NCI-H526 (cell line): ENCODE measurements at places on chromosomes 11 and 22.

GRCh38 chr22:36659762-36660509 is 43.6 kb downstream of the CACNG2 start:
- no peak for DNase-seq

DNA sequence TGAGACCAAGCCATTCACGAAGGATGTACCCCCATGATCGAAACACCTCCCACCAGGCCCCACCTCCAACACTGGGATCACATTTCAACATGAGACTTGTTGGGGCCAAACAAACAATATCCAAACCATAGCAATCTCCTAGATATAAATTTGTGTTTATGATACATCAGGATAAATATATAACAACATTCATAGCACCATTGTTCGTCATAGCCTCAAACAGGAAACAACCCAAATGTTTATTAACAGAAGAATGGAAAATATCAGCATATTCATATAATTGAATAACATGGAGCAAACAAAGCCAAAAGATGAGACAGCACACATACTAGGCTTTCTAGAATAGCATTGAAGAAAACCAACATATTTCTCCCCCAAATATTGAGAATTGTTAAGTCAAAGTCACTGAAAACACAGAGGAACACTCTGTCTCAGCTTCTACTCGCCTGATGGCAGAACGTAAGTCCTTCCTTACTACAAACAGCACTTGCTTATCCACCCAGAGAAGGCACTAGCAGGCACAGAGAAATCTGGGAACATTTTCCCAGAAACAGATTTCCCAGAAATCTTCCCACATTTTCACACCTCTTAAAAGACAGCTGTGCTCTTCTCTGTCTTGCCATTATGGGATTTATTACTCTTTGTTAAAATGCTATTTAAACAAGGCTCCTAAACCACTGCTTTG is 8.1 kb upstream of the GDPD4 start:
- DNase-seq, result no peak

GRCh38 chr11:843818-844692 is 1.4 kb downstream of the TSPAN4 start:
- DNase-seq, result no peak

- peak; percentile 27 for DNase-seq
Measured at GRCh38 chr22:43346521-43346929, 3.4 kb upstream of the SCUBE1 start.

DNA sequence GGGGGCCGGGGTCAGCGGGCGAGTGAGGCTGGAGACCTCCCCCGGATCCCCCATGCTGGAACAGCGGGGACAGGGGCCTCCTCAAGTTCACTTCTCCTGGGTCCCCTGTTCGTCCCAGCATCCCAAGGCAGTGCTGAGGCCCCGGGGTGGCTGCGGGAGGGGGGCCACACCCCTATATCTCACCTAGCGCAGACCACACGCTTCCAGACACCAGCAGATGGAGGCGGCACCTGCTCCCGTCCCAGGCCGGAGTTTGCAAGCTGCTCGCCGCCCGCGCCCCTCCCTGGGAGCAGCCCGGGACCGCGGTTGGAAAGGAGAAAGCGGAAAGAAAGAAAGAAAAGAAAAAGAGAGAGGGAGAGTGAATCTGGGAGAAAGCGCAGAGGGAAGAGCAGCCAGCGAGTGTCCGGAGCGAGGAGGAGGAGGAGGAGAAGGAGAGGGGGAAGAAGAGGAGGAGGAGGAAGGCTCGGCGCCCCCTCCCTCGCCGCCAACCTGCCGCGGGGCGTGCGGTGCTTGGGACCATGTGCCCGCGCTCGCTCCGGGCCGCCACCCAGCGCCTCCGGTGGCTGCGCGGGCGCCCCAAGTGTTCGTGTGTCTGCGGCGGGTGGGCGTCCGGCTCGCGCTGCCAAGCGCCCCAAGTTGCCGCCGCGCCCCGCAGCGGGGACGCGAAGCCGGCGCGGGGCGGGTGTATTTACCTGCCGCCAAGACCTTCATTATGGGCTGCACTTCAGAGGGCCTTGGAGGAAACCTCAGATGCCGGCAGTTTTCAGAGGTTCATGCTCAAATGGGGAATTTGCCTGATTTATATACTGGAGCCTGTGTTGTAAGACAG is at the start of gene LIF:
LIF (minus strand) TSS at position 775 of the 829 bp plus-strand sequence; CDS start at position 711, 64 bp downstream.
- peak; percentile 52 for DNase-seq

- no peak for DNase-seq
Measured at GRCh38 chr11:84241343-84242131, 955.4 kb upstream of the CCDC90B start.

DNA sequence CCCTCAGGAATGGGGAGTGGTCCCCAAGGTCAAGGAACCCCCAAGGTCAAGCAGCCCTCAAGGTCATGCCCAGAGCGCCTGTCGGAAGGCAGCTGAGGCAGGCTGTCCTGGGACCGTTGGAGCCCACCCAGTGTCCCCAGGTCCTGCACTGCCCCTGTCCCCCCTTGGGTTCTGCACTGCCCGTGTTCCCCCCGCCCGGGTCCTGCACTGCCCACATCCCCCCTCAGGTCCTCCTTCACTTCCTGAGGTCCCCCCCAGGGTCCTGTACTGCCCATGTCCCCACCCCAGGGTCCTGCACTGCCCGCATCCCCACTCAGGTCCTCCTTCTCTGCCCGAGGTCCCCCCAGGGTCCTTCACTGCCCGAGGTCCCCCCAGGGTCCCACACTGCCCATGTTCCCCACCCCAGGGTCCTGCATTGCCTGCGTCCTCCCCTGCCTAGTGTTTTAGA is 1073.0 kb downstream of the BRD1 start:
- no peak for DNase-seq

- DNase-seq, result no peak
Measured at GRCh38 chr22:48098921-48099245, 1336.4 kb downstream of the TBC1D22A start.

DNA sequence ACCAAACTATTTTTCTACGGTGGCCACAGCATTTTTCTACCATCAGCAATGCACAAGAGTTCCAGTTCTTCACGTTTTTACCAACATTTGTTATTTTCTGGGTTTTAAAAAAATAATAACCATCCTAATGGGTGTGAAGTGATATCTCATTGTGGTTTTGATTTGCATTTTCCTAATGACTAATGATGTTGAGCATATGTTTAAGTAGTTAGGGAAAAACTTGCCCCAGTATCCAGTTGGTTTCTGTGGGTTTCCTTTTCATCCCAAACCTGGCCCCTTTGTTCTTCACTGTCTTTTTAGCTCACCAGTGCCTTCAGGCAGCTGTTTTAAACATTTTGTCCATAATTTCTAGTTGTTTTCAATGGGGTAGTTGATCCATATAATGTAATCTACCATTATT is 14.7 kb upstream of the PTS start:
- no peak for DNase-seq

DNA sequence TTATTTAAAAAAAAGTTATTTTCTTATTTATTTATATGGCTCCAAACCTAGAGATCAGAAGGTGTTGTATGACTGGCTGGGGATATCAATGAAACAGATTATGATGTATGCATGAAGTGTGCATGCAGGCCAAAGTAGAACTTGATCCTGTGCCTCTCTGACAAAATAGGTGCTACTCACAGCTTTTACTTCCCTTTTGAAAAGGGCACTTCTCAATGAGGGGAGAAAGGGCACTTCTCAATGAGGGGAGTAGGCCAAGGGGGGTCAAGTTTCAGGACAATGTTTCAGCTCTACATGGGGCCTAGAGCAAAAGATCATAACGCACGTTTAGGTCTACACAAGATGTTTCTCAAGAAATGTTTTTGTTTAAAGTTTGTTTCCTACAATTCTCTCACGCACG is 397.5 kb downstream of the ETS1 start:
- no peak for DNase-seq

DNA sequence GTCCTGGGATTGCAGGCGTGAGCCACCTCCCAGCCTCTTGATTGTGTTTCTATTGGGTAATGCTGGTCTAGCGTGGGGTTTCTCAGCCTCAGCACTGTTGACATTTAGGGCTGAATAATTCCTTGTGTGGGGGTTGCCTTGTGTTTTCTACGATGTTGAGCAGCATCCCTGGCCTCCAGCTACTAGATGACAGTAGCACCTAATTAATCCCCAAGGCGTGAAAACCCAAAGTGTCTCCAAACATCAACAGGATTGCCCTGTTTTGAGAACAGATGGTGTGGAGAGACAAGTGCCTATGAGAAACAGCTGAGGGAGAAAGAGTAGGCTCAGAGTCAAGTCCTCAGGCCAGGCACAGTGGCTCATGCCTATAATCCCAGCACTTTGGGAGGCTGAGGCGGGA is 67.2 kb downstream of the SGSM1 start:
- no peak for DNase-seq

GRCh38 chr22:39776295-39777009 is 117.1 kb downstream of the ENTHD1 start:
- no peak for DNase-seq

- no peak for DNase-seq
Measured at GRCh38 chr11:129505266-129505665, 129.6 kb downstream of the BARX2 start.

DNA sequence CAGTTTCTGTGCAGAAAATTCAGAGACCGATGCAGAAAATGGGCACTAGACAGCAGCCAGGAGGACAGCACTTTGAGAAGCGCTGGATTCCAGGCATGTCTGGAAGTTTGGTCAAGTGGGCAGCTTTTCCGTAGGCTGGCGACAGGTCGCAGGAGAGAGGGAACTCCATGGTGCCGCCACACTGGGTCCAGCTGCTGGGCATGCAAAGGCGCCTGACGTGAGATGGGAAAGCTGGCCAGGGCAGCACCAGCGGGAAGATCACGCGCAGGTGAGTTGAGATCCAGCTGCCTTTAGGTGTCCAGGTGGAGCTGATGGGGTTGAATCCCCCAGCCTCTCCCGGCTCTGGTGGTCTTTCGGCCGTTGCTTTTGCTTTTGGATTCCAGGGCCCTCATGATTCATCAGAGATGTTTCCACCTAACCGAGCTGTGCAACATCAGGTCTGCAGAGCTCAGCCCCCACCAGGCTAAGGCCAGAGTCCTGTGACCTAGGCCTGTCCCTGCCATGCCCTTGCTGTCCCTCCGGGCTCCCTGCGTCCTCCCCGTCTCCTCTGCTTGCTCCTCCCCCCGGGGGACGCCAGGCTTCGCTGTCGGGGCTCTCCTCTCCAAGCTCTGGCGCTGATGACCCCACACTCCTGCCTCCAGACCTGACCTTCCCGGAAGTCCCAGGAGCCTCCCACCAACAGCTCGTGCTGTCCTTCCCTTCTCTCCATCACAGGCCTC is 1001.7 kb downstream of the BRD1 start:
- DNase-seq, result no peak

- peak; percentile 73 for DNase-seq
Measured at GRCh38 chr11:75350743-75351540, 519 bp downstream of the ARRB1 start.

DNA sequence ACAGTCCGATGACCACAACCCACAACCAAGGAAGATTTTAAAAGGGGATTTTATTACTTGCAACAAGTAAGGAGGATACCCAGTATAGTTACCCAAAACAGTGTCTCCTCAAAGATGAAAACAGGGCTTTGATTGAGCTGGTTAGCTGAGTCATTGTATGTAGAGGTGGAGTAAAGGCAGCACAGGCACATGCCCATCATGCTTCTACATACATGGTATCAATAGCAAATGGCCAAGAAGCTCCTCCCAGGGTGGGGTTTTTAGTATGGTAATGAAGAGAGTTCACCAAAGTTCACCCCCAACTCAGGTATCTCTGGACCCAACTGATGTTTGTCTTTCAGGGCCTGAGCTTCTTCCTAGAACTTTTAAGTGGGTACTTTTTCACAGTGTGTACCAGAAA is 157.1 kb upstream of the CEP126 start:
- no peak for DNase-seq

DNA sequence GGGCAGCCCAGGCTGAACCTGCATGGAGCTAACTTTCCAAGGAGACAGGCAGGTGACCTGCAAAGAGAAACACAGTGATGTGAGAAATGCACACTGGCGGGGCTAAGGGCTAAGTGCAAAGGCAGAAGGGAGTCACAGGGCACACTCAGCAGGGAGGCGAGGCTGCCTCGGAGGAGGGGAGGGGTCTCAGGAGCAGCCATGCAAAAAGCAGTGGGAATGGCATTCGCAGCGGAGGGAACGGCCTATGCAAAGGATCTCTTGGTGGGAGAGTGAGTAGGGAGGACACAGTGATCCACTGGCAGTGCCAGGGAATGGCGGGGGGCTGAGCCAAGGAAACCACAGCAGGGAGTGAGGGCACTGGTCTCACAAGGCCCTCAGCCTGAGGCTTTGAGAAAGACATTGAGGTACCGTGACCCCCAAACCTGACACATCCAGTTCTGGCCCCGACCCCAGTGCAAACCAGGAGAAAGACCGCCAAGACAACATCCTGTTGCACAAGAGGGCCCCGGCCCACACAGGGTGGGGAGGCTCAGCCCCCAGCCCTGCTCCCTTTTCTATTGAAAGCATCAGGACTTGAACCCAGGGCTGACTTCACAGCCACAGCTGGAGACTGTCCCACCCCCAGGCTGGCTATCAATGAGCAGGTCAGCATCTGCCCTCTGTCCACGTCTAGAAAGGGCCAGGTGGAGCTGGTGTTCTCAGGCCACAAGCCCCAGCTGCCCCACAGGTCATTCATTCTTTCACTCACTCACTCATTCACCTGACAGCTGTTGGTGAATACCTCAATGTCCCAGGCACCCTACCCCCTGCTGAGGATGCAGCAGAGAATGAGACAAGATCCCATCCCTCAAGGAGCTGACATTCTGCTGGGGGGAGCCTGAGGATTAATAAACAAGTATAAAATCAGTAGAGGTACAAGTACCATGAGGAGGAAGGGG is 50.7 kb downstream of the IGLL1 start:
- no peak for DNase-seq

GRCh38 chr11:108558222-108558621 is 35.3 kb downstream of the EXPH5 start:
- no peak for DNase-seq

GRCh38 chr11:12001186-12001585 is 7.2 kb downstream of the DKK3 start:
- DNase-seq, result peak; percentile 40

GRCh38 chr11:131595797-131596196 is 225.4 kb downstream of the NTM start:
- DNase-seq, result no peak

DNA sequence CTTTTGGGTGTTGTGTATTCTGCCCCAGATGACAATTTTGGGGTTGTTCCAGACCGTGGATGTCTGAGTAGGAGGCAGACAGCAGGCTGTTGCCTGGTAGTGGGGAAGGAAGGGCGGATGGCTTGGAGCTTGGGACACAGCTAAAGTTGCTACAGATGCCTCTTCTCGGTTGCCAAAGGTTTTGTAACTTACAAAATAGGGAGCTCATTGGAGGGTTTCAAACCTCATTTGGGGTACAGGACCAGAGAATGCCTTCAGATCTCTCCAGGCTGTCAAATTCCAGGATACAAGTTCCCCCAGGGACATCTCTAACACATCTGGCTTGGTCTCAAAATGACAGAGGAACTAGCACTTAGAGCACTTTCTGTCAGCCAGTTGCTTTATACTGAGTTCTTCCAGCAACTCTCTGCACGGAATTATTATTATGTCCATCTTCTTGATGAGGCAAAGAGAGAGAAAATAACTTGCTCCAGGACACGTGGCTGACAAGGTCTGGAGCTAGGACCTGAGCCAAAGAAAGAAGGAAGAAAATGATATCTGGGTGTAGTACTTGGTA is 56.0 kb downstream of the SLC1A2 start:
- no peak for DNase-seq

GRCh38 chr11:70488171-70488703 is 89.9 kb downstream of the CTTN start:
- DNase-seq, result no peak

- no peak for DNase-seq
Measured at GRCh38 chr22:22737590-22737989, 93.2 kb downstream of the GGTLC2 start.
